ENCODE measurements at places on chromosomes 3 and 15. TPM values are rescaled to one million over a fixed set of nuclear protein-coding genes. Genes with fewer than 3 reads are reported as not detected.

Gene GABRR3
- total RNA-seq, result not detected

Gene CMC1
- total RNA-seq, result 13.6 TPM

Gene C3orf33
- 1.7 TPM for total RNA-seq

Gene SLC28A2
- not detected for total RNA-seq
